ENCODE measurements at places on chromosomes 6 and 20.

- DNase-seq = no peak
Observed at GRCh38 chr20:40600441-40601219, 88.4 kb downstream of the MAFB start.

- no peak for DNase-seq
Observed at GRCh38 chr20:3929713-3930060, 40.5 kb downstream of the PANK2 start.

DNA sequence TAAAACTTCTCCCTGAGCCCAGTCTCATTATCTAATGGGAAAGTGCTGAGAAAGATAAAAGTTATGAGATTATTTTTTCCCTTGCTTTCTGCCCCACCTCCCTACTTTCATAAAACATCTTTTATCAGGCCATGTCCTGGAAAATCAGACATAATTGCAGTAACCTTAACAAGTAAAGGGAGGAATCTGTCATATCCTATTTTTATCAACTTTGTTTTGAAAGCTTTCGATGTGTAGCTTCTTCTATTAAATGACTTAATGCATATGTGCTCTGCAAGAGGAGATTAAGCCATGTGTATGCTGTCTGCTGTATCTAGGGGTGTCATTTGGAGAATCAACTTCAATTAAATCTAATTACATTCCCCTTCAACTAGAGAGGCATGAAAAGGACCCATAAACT is 408.9 kb downstream of the CBLN4 start:
- no peak for DNase-seq

DNA sequence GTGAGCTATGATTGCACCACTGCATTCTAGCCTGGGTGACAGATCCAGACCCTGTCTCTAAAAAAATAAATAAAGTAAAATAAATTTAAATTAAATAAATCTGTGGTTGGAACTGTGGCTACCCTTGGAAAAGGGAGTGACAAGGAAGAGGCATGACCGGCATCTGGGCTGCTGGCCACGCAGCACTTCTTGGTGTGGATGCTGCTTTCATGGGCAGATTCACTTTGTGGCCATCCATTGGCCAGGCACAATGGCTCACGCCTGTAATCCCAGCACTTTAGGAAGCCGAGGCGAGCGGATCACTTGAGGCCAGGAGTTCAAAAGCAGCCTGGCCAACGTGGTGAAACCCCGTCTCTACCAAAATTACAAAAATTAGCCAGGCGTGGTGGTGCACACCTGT is 16.1 kb downstream of the EBF4 start:
- DNase-seq = no peak

GRCh38 chr6:10886691-10887502 is at the start of gene SYCP2L:
Gene SYCP2L (plus strand): TSS chr6:10887052. CDS start chr6:10887127, 75 bp downstream.
- DNase-seq = no peak

DNA sequence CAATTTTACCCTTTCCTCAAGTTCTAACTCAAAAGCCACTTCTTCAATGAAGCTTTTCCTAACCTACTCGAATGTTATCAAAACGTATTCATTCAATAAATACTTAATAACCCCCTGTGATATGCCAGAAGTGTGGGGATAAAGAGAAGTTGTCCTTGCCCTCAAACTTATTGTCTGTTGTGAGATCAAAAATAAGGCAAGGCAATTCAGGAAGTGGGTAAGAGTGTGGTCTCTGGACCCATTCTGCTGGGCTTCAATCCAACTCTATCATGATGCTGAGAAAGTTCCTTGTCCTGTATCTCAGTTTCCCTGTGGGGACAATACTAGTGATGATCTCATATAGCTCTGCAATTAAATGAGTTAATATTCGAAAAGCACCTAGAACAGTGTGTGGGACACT is 92.8 kb downstream of the PRDM1 start:
- DNase-seq = no peak

- no peak for DNase-seq
Observed at GRCh38 chr6:14141351-14142062, 23.9 kb downstream of the CD83 start.

GRCh38 chr20:46230801-46231282 is 77.5 kb downstream of the CDH22 start:
- DNase-seq = no peak

DNA sequence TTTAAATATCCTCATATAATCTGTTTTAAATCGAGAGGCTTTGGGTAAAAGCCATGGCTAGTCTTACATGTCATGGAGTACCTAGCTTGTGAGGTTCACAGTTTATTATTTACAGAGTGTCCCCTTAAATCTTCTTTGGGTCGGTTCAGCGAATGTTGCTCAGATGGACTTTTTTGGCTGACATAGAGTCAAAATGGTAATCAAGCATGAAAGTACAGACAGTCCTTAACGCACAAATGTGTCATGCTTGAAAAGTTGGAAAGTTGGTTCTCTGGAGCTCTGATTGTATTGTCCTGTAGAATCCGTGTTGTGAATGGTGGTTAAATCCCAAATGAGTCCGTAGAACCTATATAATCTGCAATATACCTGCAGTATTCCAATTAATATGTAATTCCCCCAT is 22.0 kb downstream of the PTPN1 start:
- DNase-seq = no peak

DNA sequence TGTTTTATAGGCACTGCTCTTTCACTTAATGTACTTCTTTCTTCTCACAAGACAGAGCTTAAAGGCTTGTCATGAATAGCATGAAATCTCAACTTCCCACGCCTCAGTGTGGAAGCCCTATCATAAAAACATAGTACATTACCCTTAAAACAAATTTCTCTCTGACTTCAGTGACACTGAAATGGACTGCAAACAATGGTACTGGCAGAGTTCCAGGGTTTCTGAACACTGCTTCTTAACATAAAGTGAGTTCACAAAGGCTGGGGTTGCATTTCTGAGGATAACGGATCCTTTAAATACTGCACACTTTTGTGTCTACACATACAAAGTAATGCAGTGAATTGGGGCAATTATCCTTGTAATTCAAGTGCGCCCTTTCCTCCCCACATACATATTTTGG is 32.3 kb upstream of the PLEKHG1 start:
- DNase-seq = no peak

DNA sequence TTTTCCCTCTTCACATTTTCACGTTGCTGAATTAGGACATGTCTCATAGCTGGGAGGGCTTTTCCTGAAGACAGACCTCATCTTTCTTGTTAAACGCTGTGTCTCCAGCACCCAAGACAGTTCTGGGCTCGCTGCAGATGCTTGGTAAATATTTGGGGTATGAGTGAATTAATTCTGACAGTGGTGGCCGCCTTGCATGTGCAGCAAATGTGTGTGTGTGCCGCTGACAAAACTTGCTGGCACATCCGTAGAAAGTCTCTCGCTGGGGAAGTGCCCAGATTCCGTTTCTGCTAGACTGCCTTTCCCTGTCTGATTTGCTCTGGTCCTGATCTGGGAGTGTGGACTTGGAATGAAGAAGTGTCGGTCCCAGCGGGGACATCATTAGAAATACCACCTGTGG is 48.2 kb upstream of the ZNFX1 start:
- no peak for DNase-seq

GRCh38 chr6:45609141-45609638 is 231.5 kb upstream of the SUPT3H start:
- DNase-seq = no peak

GRCh38 chr20:2991532-2991931 is 51.9 kb upstream of the GNRH2 start:
- DNase-seq = no peak

- peak; percentile 78 for DNase-seq
Observed at GRCh38 chr6:41591859-41592502, 45.8 kb downstream of the FOXP4 start.

DNA sequence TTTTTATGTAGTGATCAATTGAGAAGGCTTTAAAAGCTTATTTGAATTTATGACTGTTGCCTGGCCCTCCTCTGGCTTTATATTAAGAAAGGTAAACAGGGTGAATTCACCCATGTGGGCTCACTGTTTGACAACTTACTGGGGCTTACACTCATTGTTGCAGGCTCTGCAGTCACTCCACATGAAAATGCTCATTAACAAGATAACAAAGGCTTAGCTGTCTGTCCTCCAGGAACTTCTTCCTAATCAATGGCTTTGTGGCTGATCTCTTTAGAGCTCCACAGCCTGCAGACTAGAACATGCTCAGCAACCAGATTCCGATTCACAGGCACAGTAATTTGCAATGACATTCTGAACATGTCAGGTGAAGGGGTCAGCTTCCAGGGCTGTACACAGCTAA is 323.2 kb upstream of the MAN1A1 start:
- no peak for DNase-seq

DNA sequence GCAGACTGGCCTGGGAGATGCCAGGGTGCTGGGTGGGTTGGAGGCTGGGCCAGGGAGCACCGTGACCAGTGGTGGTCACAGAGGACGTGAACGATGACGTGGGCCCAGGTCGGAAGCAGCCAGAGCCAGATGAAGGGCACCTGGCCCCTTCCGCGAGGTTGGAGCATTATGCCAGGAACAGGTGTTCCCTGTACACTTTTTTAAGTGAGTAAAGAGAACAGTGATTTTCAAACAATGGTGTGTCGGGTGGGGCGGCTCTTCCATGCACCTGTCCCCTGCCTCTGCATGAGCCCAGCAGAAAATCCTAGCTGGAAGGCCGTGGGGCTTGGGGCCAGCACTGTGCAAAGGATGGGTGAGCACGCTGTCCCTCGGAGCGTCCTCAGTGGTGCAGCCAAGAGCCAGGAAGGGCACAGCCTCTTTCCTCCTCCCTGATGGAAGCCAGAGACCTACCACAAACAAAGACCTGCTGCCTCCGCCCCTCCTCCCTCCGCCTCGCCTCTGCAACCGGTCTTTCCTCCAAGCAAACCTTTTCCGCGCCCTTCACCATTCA is 350.5 kb downstream of the ZFAND3 start:
- no peak for DNase-seq

DNA sequence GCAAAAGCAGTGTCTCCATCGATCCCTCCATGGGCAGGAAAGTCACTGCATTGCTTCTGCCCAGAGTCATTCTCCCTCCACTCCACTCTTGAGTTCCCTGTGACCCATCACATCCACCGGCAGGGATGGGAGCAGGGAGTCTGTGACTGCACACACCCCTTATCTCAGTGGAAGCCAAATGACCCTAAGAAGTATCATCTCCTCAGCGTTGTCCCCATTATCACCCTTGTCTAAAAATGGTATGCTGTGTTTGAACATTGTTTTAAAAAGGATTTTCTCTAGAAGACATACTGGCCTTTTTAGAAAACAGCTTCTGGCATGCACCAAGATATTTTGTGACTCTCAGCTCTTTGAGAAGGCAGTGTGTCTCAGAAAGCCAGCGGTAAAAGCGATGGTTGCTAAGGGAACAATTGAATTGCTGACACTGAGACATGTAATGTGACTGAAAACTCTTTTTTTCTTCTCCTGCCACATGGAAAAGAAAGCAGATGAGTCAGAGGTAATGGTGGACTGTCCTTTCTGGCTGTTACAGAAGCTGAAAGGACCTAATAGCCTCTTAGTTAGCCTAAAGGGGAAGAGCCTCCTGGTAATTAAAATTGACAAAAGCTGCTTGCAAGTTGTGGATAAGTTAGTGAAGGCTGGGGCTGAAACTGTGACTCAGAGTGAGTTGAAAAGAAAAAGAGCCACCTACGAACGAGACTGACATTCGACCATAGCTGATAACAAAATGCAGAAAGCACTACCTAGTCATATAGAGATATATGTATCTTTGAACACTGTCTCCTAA is 120.5 kb downstream of the MAP3K7 start:
- DNase-seq = no peak

- no peak for DNase-seq
Observed at GRCh38 chr6:12359036-12359435, 68.9 kb downstream of the EDN1 start.

DNA sequence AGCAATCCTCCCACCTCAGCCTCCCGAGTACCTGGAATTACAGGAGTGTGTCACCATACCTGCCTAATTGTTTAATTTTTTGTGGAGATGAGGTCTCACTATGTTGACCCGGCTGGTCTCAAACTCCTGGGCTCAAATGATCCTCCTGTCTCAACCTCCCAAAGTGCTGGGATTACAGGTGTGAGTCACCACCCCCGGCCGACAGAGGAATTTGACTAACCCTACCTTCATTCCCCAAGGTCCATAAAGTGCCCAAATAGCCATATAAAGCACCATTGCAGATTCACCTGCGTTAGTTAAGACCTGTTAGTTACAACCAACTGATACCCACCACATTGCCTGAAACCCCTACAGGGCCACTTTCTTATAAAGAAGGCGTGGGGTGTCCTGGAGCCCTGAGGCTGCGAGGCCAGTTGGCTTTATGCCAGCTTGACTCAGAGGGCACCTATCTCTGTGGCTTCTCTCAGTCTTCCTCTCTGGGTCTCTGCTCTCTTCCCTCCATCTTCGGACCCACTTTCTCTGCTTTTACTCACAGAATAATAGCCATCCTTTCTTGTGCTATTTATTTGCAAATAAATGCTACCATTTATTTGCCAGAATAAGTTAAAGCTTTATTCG is 65.6 kb downstream of the SLC2A10 start:
- DNase-seq = no peak

- no peak for DNase-seq
Observed at GRCh38 chr20:50130995-50131394, 18.0 kb upstream of the UBE2V1 start.

- DNase-seq = no peak
Observed at GRCh38 chr20:43538878-43539700, 19.7 kb upstream of the SGK2 start.

DNA sequence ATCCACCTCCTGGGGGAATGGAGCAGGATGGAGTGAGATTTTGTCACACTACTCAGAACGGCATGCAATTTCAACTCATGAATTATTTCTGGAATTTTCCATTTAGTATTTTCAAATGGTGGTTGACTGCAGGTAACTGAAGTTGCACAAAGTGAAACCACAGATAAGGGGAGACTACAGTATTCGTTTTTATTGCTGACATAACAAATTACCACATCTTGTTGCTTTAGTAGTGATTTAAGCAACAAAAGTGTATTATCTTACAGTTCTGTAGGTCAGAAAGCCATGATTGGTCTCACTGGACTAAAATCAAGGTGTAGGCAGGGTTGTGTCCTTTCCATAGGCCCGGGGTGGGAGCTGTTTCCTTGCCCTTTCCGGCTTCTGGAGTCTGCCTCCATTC is 133.4 kb upstream of the B3GAT2 start:
- DNase-seq = no peak

GRCh38 chr20:31764641-31765305 is 25.7 kb downstream of the TPX2 start:
- DNase-seq = no peak
